ENCODE measurements at places on chromosomes 3 and 15.

DNA sequence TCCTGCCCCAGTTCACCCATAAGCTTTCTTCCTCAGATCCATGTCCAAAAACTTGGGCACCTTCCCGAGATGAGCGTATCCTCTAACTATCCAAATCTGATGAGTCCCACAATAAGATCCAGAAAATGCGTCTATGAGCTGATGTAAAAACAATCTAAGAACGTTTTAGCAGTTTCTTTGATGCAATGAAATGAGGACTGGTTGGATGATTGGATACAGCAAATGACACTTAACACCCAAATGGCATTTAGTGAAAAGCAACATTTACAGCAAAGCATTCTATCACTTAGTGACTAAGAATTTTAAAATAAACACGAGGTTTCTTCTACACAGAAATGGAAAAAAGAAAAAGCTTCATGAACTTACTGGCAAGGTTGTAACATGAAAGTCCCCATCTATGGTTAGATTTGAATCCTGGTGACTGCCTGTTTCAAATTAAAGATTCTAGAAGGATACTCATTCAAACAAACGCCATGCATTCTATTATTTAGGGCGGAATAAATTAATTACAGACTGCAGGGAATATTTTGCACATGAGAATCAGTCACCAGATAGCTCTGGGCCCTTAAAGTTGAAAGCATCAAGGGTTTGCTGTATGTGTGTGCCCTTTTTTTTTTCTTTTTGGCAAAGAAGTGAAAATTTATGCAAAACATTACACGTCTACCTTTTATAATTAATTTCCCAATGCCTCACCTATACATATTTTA, 598.6 kb downstream of the FOXP1 start:
- no peak for DNase-seq

DNA sequence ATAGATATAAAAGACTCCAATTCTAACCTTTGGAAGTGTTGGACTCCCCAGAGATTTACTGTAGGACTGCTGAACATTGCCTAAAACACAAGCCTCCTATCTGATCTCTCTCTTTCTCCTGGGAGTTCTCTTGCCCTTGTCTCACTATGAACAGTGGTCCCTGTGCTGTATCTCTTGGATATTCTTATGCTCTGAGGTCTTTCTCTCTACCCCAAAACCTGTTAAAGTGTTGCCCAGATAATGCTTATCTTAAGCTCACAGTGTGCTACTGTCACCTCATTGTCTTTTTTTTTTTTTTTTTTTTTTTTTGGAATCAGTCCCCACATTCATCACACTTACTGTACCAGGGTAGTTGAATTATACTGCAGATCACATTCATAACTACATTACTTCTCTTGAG, 131.0 kb upstream of the CBLB start:
- no peak for DNase-seq

- no peak for DNase-seq
Measured at GRCh38 chr15:56886363-56886931, 32.0 kb upstream of the TCF12 start.

DNA sequence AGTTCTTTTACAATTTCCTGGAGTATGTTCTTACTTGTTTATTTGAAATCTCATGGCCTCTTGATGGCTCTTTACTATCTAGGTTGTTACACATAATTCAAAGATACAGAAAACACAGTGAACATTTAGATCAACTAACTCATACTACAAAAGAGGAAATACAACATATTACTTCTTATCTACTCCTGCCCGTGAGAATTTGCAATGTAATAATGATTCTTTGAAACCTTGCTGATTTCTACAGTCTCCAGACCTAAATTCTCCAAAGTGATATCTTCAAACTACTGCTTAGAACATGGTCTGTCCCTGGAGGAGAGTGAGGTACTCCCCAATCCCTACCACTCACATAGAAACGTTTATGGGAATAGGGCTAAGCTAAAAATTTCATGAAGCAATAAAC, 29.9 kb upstream of the GOLGA8B start:
- no peak for DNase-seq

DNA sequence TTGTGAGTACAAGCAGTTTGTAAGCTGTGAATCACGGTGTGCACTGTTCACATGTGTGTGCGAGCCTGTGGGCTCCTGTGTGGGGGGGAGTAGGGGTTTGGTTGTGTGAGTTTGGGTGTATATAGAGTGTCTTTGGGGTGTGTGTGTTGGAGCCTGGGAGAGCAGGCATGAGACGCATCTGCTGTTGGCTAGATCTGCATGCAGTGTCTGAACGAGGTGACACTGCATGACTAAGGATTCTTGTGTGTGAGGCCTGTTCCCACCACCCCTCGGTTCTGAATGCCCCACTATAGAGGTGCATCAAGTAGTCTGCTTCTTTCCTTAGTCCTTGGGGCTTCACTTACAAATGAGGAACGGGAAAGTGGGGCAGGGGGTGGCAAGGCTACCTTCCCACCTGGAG, 68.4 kb downstream of the MAGEF1 start:
- no peak for DNase-seq
